ENCODE measurements at places on chromosomes 13 and 19. TPM values are rescaled to one million over a fixed set of nuclear protein-coding genes. Genes with fewer than 3 reads are reported as not detected.

DNA sequence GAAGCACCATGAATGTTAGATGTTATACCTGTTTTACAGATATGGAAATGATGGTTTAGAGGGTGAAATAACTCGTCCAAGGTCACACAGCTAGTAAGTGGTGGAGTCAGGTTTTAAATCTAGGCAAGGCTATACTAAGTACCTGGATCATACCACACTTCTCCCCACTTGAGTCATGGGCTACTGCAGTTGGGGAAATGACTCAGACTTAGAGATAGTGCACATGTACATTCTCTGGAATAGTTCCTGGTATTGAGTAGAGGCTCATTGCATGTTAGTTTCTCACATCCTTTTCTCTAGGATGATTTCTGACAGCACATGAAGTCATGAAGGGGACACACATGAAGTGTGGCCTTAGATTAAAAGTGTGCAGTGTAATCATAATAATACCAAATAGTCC, 76.2 kb upstream of the TNFSF11 start:
- no peak overlapping the region for H3K4me3 ChIP-seq
- no peaks in the 10 kb centered on the region for H3K36me3 ChIP-seq
- no peak for DNase-seq
- H3K27me3 ChIP-seq = no peaks in the 10 kb centered on the region

GRCh38 chr13:50340146-50340545, 324.9 kb downstream of the KCNRG start:
- no peaks in the 10 kb centered on the region for H3K4me1 ChIP-seq
- DNase-seq = no peak
- no peak overlapping the region for H3K4me3 ChIP-seq
- H3K27me3 ChIP-seq = no peaks in the 10 kb centered on the region
- H3K27ac ChIP-seq = no peak overlapping the region

- H3K36me3 ChIP-seq = no peaks in the 10 kb centered on the region
- no peak overlapping the region for H3K4me3 ChIP-seq
- DNase-seq = no peak
These were observed 2.7 kb upstream of the KCNC3 start for GRCh38 chr19:50331994-50332243.

- no peak overlapping the region for H3K27ac ChIP-seq
- no peaks in the 10 kb centered on the region for H3K27me3 ChIP-seq
- H3K4me3 ChIP-seq = no peak overlapping the region
- DNase-seq = no peak
These were observed 16.1 kb downstream of the CEACAM1 start for GRCh38 chr19:42512130-42512636.

- H3K27ac ChIP-seq = no peak overlapping the region
- no peaks in the 10 kb centered on the region for H3K36me3 ChIP-seq
- H3K27me3 ChIP-seq = no peaks in the 10 kb centered on the region
- H3K4me3 ChIP-seq = no peak overlapping the region
These were observed 784.4 kb downstream of the DACH1 start for GRCh38 chr13:71082631-71083030.

DNA sequence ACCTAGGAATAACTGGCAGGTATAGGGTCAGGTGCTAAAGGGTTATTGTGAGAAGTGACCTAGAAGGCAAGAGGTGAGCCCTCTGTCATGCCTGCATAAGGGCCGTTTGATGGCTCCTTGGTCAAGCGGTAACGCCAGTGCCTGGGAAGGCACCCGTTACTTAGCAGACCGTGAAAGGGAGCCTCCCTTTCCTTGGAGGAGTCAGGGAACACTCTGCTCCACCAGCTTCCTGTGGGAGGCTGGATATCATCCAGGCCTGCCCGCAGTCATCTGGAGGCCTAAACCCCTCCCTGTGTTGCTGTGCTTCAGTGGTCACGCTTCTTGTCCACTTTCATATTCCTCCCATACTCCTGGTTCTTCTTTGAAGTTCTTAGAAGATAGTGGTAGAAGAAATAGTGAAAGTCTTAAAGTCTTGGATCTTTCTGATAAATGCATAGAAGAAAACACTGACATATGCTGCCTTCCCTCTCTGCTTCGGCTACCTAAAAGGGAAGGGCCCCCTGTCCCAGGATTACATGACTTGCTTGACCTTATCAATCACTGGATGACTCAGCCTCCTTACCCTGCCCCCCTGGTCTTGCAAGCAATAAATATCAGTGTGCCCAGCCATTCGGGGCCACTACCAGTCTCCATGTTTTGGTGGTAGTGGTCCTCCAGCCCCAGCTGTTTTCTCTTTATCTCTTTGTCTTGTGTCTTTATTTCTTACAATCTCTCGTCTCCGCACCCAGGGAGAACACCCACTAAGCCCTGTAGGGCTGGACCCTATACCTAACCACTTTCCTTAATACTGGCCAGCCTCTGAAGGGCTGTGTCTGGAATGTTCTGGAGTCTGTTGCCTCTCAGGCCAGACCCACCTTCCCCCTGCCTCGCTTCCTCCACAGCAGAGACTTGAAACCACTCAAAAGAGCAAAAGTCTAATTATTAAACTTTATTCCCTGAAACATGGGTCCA, 16.1 kb upstream of the ABCC4 start:
- DNase-seq = no peak
- no peaks in the 10 kb centered on the region for H3K36me3 ChIP-seq
- H3K4me3 ChIP-seq = no peak overlapping the region
- no peaks in the 10 kb centered on the region for H3K27me3 ChIP-seq

DNA sequence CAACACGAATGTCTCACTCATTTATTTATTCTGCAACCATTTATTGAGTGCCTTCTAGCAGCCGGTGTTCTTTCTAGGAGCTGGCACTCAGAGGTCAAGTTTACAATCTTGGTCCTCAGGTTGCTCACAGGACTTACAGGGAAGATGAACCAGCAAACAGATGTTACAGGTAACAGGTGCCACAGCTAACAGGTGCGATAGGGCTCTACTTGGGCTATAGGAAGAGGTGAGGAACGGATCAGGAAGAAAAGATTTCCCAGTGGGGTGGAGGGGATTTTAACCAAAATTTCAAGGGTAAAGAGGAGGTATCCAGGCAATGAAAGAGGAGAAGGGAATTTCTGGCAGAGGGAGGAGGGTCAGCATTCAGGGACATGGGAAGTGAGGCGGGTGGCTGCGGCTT, 87.3 kb upstream of the FARP1 start:
- H3K4me3 ChIP-seq = no peak overlapping the region
- no peaks in the 10 kb centered on the region for H3K27me3 ChIP-seq
- no peaks in the 10 kb centered on the region for H3K4me1 ChIP-seq

DNA sequence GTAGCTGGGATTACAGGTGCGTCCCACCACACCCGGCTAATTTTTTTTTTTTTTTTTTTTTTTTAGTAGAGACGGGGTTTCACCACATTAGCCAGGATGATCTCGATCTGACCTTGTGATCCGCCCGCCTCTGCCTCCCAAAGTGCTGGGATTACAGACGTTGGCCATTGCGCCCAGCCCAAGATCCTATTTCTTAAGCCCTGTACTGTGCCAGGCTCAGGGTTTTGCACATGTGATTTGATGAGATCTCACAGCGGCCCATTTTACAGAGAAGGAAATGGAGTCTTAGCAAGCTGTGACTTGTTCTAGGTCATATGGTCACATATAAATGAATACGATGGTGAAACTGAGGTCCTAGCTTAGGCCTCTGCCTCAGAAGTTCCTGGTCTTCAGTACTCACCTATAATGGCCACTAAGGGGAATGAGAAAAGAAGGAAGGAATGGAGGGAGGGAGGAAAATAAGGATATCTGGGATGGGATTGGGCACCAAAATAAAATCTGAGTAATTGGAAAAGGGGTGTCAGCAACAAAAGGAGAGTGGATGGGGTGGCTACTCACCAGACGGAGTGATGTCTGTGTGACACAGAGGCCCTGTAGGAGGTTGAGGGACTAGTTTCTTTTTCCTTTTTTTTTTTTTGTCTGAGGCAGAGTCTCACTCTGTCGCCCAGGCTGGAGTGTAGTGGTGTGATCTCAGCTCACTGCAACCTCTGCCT, 1.3 kb downstream of the OSCAR start:
- no peaks in the 10 kb centered on the region for H3K36me3 ChIP-seq
- H3K4me1 ChIP-seq = peaks cover 4% of the 10 kb centered on the region
- no peaks in the 10 kb centered on the region for H3K27me3 ChIP-seq

DNA sequence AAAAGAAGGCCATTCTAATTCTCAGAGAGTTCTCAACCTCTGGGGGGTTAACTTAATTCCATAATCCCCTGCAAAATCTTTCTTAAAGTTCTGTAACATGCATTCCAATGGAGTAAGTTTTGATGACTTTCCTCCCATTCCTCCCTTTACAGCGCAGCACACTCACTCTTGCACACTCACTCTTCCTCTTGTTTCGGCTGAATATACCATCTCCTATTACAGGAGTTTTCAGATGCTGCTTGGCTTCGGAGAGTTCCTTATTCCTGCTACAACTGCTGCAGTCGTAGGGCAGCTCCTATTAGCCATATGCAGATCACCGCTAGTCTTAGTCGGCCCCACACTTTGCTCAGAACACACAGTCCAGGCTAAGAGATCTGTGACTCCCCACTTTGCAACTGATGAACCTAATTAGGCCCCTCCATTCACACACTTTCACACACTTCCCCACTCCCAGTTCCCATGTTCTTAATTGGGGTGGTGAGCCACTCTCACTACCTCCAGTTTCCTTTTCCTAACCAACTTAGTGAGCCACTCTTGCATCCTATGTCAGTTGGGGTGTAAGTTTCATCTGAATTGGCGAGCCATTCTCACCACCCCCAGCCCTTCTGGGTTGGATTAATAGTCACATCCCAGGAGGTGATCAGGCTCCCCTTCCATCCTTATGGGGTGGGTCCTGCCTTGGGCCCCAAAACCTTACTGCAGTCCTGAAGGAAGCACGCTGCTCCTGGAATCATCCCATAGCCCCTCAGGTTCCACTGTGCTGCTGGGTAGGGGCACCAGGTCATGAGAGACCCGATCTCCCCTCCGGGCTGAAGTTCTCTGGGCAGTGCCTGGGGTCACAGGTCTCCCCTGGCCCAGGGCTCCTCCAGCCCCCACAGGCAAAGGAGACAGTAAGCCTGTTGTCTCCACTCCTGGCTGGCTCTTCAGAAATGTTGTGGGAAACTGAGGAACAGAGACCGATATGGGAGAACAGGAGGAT, 53.9 kb downstream of the OR10H4 start:
- H3K36me3 ChIP-seq = no peaks in the 10 kb centered on the region
- no peak for DNase-seq
- no peak overlapping the region for H3K4me3 ChIP-seq
- no peak overlapping the region for H3K27ac ChIP-seq
- peaks cover 7% of the 10 kb centered on the region for H3K4me1 ChIP-seq
- H3K27me3 ChIP-seq = no peaks in the 10 kb centered on the region

DNA sequence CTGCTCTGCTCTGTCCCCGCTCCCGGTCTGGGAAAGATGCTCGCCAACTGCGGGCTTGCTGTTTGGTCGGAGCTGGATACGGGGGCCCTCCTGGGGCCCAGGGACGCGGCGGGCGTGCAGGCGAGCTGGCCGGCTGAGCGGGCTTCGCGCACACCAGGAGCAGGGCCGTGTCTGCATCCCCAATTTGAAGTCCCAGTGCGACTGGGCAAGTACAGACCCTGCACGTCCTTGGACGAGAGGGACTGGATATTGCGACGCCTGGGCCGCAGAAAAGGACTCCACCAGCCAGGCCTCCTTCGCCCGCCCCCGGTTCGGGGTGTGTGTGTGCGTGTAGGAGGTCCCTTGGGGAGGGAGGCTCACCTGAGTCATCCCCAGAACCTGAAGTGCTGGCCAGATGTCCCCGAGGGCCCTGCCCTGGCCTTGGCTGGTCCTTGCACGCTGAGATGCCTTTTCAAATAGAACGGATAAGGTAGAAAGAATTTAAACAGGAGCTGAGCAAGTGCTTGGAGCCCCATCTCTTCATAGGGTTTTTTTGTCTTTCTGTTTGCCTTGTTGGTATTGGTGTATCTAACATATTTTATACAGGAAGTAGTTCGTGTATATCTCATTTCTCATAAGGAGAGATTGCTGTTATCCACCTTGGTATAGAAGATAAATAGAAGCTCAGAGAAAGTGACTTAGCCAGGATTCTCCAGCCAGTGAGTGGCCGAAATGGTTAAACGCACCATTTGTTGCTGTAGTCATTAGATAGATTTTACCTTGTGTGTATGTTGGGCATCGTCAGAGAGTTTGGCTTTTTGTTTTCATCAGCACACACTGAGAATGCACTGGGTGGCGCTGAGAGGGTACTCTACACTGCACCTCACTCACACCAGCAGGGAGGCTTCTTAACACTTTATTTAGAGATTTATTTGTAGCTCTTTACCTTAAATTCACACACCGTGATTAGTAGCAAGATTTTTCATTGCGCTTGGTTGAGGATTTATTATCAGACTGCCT, 1.1 kb downstream of the NAXD start:
- no peaks in the 10 kb centered on the region for H3K36me3 ChIP-seq
- peaks cover 37% of the 10 kb centered on the region for H3K4me1 ChIP-seq
- peak overlapping the region; percentile 93 for H3K27ac ChIP-seq

- peak within 1 kb of the TSS; percentile 86 for H3K27ac ChIP-seq
- peak; percentile 52 for DNase-seq
- no peaks in the 10 kb centered on the region for H3K27me3 ChIP-seq
- H3K4me3 ChIP-seq = peak within 1 kb of the TSS; percentile 96
These were observed at the start of gene FKRP for GRCh38 chr19:46745521-46746280. FKRP (plus strand) TSS chr19:46746057; CDS start chr19:46755451, 9,394 bp downstream.

DNA sequence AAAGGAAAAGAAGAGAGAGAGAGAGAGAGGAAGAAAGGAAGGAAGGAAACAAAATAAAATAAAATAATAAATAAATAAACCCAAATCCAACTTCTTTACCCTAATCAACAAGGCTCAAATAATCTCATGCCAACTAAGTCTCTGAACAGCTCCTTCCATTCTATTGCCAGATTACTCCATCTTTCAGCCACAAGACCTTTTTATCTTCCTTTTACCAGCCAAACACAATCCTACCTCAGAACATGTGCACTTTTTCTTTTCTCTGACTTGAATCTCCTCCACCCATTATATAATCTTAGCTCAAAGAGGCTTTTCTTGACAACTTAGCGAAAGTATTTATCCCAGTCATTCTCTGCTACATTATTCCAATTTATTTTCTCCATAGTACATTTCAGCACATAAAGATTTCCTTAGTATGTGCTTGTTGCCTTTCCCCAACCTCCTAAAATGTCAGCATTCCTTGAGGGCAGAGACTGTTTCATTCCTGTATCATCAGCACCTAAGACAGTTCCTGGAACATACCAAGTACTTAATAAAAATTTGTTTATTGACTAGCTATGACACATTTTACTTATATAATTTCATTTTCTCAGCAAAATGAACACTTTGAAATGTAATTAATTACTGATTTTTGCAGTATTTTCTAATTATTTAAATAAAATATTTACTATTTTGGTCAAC, 33.5 kb upstream of the USPL1 start:
- DNase-seq = no peak
- H3K27me3 ChIP-seq = no peaks in the 10 kb centered on the region
- peaks cover 3% of the 10 kb centered on the region for H3K4me1 ChIP-seq
- no peak overlapping the region for H3K27ac ChIP-seq

DNA sequence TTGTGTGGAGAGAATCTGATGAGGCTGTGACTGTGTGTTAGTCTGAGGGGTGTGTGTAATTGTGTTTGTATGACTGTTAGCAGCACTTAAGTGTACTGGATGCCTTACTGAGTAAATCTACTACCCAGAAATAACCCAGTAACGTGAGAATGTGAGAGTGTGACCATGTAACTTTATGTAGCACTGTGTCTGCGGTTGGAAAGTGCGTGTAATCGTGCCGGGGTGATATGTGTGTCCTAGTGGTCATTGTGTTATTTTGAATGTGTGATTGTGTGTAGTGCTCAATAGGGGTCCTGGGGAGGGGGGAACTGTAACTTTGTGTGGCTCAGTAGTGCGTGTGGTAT, 550 bp downstream of the ZNF383 start:
- peaks cover 10% of the 10 kb centered on the region for H3K36me3 ChIP-seq
- DNase-seq = no peak
- H3K4me3 ChIP-seq = peak overlapping the region; percentile 65
- H3K27ac ChIP-seq = peak overlapping the region; percentile 95

The KCNRG gene
- polyA plus RNA-seq = 0.29 TPM

The GIPR gene
- polyA plus RNA-seq = 8.1 TPM

The TBC1D4 gene
- polyA plus RNA-seq = 31.9 TPM

The POU2F2 gene
- polyA plus RNA-seq = 0.61 TPM

The BTBD2 gene
- polyA plus RNA-seq = 39.4 TPM

The CHMP2A gene
- 266 TPM for polyA plus RNA-seq

The SYT5 gene
- not detected for polyA plus RNA-seq

All from heart left ventricle (tissue), 16 donors.